ENCODE measurements at places on chromosomes 2 and 18. TPM values are rescaled to one million over a fixed set of nuclear protein-coding genes. Genes with fewer than 3 reads are reported as not detected.
A peak's percentile ranks its signal among the peaks of the same experiment; 100 is the strongest.

The KCNG2 gene
- not detected for total RNA-seq

DNA sequence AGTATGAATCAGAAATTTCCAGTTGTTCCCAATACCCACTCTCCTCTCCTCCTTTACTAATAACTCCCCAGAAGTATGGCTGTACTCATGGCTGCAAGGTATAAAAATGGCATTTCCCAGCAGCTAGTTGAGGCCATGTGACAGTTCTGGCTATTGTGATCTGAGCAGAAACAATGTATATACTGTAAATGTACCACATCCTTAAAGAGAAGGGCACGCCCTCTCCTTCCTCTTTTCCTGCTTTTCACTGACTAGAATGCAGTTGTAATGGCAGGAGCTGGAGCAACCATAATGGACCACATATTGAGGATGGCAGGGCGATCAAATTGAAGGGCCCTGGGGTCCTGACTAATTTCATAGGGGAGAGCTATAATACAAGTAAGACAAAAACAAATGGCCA lies 211.2 kb downstream of the TNS1 start:
- no peak for DNase-seq

GRCh38 chr18:78510091-78510490 lies 469.5 kb upstream of the SALL3 start:
- DNase-seq, result no peak

The VWC2L gene
- total RNA-seq, result not detected

DNA sequence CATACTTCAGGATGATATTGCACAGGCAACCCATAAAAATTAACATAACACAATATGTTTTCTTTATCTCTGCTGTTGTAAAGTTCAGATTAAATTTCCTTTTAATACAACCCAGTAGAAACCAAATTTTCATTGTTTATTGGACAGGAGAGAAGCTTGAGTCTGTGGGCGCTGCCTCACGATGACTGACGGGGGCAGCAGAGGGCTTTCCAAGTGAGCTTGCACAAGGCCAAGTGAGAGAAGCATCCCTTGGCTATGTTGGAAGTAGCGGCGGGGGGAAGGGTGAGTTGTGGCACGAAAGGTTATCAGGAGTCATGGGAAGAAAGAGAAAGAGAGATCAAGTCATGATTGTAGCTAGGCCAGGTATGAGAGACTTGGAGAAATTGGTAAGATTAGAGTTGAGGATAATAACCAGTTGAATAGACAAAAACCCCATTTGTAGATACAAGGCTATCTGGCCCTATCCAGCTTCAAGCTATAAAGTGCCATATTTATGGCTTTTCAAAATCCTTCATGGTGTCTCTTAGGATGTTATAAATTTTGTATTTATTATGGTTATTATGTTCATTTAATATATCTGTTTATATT lies 413.7 kb upstream of the FAM98A start:
- DNase-seq, result peak; percentile 38

DNA sequence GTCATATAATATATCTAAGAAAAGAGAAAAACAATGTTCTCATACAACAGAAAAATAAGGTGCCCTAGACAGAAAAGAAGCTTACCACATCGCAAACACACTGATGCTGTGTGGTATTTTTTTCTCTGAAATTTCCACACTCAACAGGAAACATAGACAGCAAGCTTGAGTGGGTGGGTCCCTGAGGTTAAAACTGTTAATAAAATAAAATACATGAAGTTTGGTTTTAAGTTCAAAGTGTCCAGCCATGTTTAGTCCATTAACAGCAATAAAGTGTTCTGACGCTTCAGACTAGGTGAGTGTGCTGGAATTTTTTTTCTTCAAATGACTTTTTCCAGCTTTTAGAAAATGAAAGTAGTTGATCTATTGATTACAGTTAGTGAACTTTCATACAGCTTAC lies 83.3 kb upstream of the EPB41L5 start:
- DNase-seq, result no peak

The UBR3 gene
- 99.3 TPM for total RNA-seq

The CROCC2 gene
- 2.6 TPM for total RNA-seq

DNA sequence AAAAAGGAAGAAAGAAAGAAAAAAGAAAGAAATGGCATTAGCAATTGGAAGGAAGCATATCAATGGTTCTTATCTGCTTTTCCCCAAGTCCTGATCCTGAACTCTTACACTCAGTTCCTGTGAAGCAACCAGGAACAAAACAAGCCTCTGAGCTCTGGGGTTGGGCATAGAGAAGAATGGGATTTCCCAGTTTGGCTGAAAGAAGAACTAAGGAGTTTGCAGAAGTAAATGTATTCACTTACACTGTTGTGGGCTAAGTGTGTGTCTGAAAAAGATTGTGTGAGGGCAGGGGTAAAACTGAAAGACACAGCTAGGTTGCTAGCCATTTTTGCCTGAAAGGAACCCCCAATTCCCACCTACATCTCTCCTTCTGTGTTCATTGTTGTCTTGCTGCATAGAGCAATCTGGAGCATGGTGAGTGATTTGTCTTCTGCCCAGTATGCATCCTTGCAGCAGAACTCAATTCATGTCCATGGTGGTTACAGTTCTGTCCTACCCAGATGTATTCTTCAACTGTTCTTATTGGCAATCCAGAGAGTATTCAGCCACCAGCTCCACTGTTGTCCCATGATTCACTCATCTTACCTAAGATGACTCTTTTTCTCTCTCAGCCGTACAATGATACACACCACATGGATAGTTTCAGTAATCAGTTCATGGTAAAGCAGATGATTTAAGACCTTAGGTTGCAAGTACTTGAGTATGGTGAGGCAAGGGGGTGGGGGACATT lies 348.7 kb downstream of the ARHGAP15 start:
- DNase-seq, result no peak

DNA sequence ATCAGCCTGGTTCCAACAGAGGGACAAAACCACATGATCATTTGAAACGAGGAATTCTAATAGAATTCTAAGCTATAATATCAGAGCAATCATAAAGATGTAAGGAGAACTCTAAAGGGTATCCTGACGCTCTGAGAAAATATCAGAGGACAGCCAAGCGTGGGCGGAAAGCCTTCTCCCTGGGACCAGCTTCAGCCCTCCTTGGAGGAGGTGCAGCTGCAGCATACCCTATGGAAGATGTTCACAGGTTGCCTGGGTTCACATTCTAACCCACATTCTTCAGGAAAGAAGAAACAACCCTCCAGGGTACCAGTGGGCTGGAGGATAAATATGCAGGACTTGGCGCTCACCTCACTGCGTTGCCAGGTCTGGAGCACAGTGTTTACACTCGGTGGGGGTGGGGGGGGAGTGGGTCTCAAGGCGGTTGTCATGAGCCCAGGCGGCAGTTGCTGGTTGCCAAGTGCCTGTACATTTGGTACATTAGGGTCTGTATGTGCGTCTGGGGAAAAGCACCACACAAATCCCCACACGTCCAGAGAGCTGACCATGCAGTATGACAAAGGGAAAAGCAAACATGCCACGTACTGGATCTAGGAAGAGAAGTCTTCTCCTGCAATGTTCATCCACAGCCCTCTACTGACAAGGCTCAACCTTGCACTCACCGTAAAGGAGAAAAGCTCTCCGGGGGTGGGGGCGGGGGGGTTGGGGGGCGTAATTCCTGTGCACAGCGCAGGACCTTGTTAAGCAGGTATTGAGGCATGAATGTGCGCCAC lies 80.5 kb downstream of the CDH19 start:
- no peak for DNase-seq

DNA sequence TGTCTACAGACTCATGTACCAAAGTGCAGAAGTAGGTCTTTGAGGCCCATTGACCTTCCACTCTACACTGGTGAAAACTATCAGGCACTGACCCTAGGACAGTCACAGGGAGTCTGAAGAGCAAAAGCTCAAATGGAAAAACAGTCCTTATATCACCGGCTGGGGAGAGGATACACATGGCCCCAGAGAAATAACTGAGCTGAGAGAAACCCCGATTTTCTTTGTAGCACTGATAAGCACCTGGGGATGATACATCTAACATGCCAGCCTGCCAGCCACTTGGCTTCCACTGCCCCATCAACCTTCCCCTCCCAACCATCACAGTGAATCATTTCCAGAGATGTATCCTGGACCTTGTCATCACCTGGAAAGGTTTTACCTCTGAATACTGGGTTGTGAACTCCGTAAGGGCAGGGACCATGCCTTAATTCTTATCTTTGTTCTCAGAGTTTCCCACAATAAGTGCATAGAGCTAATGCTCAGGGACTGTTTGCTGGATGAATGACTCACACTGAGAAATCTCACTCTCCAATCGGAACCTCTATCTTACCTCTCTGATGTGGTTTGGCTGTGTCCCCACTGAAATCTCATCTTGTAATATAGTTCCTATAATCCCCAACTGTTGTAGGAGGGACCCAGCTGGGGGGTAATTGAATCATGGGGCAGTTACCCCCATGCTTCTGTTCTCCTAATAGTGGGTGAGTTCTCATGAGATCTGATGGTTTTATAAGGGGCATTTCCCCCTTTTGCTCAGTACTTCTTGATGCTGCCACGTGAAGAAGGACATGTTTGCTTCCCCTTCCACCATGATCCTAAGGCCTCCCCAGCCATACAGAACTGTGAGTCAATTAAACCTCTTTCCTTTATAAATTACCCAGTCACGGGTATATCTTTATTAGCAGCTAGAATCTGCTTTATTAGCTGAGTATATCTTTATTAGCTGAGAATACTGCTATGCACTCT lies 37.1 kb downstream of the EVA1A start:
- DNase-seq, result no peak

GRCh38 chr2:134135793-134136192 lies 118.1 kb upstream of the MGAT5 start:
- DNase-seq, result no peak
